ENCODE measurements at places on chromosomes 3 and 15. TPM values are rescaled to one million over a fixed set of nuclear protein-coding genes. Genes with fewer than 3 reads are reported as not detected.

DNA sequence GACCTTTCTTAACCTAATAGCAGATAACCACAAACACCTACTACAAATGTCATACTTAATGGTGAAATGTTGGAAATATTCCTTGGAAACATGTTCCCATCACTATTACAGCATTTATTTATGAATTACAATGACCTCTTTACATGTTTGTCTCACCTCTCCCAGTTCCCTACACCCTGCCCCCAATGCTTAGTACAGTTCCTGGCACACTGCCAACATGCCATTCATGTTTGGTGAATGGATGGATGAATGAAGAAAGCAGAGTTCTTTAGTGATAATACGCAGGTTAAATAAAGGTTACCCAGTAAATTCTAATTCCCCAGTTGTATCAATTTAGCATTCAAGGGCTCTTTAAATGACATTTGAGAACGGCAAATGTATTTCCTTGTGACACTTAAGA is 259.9 kb upstream of the ATP11B start:
- H3K4me3 ChIP-seq: no peak overlapping the region
- peaks cover 4% of the 10 kb centered on the region for H3K4me1 ChIP-seq
- H3K27ac ChIP-seq: peak overlapping the region; percentile 64
- no peak for DNase-seq

DNA sequence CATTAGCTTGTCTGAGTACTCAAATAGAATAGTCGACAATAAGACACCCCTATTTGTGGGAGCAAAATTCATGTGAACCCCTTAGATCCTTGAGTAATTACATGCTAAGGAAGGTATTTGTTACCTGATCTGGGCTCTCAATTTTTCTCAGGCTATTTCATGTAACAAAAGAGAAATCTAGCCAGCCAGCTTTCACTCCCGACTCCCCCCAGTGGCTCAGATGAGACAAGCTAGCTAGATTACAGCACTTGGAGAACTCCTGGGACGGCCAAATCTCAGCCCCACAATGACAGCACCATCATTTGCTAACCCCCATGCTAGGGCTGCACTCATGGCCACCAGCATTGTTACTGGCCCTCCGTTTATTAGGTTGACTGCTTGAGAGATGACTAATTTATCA is 41.3 kb downstream of the GLDN start:
- no peak overlapping the region for H3K4me3 ChIP-seq
- no peak for DNase-seq
- H3K4me1 ChIP-seq: no peaks in the 10 kb centered on the region
- H3K36me3 ChIP-seq: no peaks in the 10 kb centered on the region
- H3K27ac ChIP-seq: no peak overlapping the region

DNA sequence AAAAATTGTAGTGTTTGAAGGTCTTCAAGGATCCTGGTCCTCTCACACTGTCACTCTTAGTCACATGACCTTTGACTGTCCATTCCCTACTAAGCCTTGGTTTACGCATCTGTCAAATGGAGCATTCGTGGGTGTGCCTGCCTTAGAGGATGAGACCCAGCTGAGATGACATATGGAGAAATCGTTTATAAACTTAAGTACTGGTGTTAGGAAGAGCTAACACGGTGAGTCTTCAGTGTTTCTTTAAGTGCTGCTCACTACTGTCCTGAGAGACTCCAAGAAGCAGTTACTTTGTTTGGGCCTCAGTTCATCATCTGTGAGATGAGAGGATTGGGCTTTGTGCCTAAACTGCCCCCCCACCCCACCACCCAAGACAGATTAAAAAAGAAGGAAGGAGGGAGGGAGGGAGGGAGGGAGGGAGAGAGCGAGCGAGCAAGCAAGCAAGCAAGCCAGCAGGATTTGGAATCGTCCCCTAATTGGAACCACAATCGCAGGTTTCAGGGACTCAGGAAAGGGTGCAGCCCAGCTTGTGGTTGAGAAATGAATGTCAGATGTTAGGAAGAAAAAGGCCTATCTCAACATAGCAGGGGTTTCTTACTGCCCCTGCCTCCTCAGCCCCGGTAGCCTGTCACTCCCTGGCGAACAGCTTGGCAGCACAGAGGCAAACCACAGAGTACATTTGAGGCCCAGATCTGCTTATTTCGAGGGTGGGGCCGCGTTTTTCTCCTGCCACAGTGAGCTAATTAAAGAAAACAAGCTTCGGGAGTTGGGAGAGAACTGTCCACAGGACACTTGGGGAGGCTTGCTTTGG is 32.7 kb downstream of the SMAD3 start:
- no peak for DNase-seq
- H3K27me3 ChIP-seq: no peaks in the 10 kb centered on the region
- H3K4me1 ChIP-seq: peaks cover 35% of the 10 kb centered on the region

GRCh38 chr3:126402666-126403302 is 8.1 kb downstream of the CFAP100 start:
- H3K27me3 ChIP-seq: peaks cover 7% of the 10 kb centered on the region
- DNase-seq: no peak
- no peaks in the 10 kb centered on the region for H3K36me3 ChIP-seq
- H3K27ac ChIP-seq: no peak overlapping the region
- H3K4me1 ChIP-seq: no peaks in the 10 kb centered on the region
- no peak overlapping the region for H3K4me3 ChIP-seq

DNA sequence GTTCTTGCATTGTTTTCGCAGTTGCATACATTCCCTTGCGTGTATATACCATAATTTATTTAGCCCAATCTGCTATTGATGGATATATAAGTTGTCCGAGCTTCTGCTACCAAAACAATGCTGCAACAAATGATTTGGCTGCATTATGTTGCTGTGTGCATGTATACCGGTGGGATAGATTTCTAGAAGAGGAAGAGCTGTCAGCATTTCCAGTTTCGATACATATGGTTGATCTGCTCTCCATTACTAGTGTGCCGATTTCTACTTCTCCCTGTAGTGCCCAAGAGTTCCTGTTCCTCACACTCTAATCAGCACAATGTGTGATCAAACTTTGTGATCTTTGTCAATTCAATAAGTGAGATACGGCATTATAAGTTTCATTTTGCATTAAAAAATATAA is 92.8 kb upstream of the NMNAT3 start:
- H3K4me3 ChIP-seq: no peak overlapping the region
- H3K4me1 ChIP-seq: peaks cover 16% of the 10 kb centered on the region
- no peak for DNase-seq

DNA sequence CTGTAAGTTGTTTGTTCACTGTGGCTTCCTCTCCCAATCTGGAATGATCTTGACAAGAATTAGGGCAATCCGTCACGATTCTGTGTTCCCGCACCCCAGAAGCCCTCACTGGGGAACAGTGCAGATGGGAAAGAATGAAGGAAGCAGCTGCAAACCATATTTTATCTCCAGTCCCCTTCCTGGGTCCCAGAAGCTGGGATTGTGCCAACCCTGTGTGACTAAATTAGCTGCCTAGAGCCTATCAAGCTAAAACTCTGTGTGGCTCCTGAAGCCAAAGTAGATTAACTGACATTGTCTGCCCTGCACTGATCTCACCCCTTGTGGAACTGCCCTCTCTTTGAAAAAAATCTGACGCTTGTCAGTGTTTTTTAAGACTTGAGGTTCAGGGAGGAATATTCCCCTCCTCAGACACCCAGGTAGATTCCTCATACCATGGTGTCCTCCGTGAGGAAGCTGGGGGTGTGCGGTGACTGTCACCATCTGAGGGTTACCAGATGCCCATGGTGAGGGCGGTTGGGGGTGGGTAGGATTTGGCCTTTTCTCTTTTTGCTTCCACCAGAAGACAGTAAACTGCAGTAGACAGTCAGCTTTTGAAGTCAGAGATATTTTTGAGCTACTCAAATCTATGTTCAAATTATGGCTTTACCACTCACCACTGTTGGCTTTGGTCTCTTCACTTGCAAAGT is 358.3 kb upstream of the TPM1 start:
- H3K27ac ChIP-seq: no peak overlapping the region
- H3K4me3 ChIP-seq: no peak overlapping the region
- no peaks in the 10 kb centered on the region for H3K4me1 ChIP-seq
- no peaks in the 10 kb centered on the region for H3K27me3 ChIP-seq

- no peak overlapping the region for H3K27ac ChIP-seq
- H3K27me3 ChIP-seq: peaks cover 1% of the 10 kb centered on the region
- no peak overlapping the region for H3K4me3 ChIP-seq
- no peak for DNase-seq
- peaks cover 40% of the 10 kb centered on the region for H3K36me3 ChIP-seq
- H3K4me1 ChIP-seq: peaks cover 5% of the 10 kb centered on the region
Measured at GRCh38 chr3:44682182-44682896, 30.1 kb upstream of the ZNF502 start.

DNA sequence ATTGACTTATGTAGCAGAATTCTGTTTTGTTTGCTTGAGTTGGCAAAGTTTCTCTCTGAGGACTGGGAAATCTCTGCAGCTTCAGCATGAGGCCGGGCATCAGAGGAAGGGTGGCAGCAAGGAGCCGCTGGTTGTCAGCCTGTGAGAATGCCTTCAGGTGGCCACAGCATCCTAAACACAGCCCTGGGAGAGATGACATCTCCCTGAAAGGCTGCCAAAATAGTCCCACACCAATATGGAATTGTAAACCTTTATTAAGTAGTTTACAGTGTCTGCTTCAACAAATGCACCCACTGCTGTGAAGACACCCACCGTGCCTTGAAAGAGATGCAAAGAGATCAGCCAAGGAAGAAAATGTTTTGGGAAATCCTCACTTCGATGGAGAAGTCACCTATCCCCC is 609.7 kb upstream of the ARRDC4 start:
- H3K4me3 ChIP-seq: no peak overlapping the region
- no peak for DNase-seq

DNA sequence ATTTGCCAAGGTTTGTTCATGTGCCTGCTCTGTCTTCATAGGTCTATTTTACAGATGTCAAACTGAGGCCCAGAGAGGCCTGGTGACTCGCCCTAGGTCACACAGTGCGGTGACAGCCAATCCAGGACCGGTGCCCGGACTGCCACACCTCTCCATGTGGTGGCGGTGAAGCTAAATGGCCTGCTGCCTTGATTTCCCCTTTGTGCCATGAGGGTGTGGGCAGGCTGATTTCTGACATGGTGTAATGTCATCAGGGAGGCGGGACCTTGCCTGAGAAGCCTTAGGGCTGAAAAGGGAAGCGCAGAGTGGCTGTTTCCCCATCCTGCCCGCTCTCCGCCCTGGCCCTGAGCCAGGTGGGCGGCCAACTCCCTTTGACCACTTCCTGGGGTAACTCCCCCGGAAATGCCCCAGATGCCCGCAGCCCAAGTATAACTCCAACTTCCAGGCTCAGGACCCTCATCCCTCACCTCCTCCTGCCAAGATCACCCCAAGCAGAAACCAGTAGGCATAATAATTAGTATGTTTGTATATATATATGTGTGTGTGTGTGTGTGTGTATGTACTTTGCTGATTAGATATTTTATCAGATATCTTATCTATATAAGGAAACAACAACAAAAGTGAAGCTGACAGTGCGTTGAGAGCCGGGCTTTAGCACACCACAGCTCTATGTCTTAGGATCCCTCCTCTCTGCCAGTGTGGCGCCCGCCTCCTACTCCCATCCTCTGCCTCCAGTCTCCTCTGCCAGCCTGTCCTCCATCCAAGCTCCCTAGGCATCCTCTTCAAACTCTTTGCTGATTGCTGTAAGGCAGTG is 63.9 kb downstream of the IQSEC1 start:
- no peak overlapping the region for H3K4me3 ChIP-seq
- no peak overlapping the region for H3K27ac ChIP-seq
- no peaks in the 10 kb centered on the region for H3K36me3 ChIP-seq
- no peak for DNase-seq

GRCh38 chr3:134594331-134594741 is 56.5 kb downstream of the KY start:
- no peak overlapping the region for H3K27ac ChIP-seq
- H3K4me3 ChIP-seq: no peak overlapping the region
- no peaks in the 10 kb centered on the region for H3K36me3 ChIP-seq
- peaks cover 38% of the 10 kb centered on the region for H3K27me3 ChIP-seq

The RAB27A gene
- 13.1 TPM for total RNA-seq
